ENCODE measurements at places on chromosomes 12 and 14. TPM values are rescaled to one million over a fixed set of nuclear protein-coding genes. Genes with fewer than 3 reads are reported as not detected.

GRCh38 chr12:68953536-68953935 lies 20.6 kb upstream of the CPM start:
- no peak for DNase-seq

The SNRPF gene
- 151 TPM for polyA plus RNA-seq

The OTOGL gene
- polyA plus RNA-seq = 0.16 TPM

GRCh38 chr14:75323571-75323970 lies 44.9 kb downstream of the FOS start:
- DNase-seq = no peak

- no peak for DNase-seq
Observed at GRCh38 chr12:116278279-116278626, 760 bp upstream of the MED13L start.
